ENCODE measurements at places on chromosomes 5 and 9.

DNA sequence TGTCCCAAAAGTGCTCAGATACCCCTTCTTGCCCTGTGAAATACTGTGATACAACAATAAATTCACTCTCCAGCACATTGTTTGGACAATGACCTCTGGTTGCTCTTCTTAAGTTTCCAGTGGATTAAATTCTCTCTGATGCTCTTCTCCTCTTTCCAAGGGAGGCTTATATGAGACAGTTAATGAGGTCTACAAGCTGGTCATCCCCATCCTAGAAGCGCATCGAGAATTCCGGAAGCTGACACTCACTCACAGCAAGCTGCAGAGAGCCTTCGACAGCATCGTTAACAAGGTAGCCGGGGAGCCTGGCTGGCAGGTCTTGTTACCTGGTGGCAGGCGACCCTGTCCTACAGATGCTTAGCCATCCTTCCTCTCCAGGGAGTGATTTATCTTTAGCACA is 226.5 kb downstream of the DOCK8 start:
- no peak for DNase-seq

DNA sequence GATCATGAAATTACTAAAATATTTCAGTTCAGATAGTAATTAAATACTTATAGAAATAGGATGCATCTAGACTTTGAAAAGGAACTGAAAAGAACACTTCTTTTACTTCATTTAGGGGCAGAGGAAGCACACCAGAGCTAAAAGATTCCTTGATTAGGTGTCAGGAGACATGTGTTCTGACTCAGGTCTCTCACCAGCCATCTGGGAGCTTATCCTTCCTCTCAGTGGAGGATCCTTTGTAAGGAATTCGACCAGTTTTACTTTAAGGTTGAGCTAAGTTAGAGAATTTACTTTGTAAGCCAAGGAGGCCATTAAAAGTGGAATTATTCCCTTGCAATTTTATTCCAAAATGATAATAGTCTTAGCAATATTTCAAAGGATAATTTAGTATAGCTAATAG is 16.7 kb downstream of the VCAN start:
- DNase-seq = no peak

DNA sequence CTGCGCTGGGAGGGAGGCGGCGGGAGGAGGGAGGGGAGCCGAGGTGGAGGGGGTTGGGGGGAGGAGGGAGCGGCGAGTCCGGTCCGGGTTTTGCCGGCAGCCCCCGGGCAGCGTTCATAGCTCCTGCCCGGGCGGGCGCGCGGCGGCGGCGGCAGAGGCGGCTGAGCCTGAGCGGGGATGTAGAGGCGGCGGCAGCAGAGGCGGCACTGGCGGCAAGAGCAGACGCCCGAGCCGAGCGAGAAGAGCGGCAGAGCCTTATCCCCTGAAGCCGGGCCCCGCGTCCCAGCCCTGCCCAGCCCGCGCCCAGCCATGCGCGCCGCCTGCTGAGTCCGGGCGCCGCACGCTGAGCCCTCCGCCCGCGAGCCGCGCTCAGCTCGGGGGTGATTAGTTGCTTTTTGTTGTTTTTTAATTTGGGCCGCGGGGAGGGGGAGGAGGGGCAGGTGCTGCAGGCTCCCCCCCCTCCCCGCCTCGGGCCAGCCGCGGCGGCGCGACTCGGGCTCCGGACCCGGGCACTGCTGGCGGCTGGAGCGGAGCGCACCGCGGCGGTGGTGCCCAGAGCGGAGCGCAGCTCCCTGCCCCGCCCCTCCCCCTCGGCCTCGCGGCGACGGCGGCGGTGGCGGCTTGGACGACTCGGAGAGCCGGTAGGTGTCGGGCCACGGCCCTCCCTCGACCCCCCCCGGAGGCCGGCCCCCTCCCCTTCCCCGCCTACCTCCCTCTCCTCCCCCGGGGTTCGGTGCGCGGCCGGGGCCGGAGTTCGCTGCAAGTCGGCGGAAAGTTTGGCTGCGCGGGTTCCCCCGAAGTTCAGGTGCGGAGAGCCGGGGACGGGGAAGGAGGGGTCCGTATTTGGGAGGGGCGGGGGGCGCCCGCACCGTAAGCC is at the start of gene CXXC5:
Gene CXXC5 (plus strand): TSS at position 145 of the 877 bp plus-strand sequence. CDS start 32,175 bp downstream, outside the sequence.
- peak; percentile 92 for DNase-seq

DNA sequence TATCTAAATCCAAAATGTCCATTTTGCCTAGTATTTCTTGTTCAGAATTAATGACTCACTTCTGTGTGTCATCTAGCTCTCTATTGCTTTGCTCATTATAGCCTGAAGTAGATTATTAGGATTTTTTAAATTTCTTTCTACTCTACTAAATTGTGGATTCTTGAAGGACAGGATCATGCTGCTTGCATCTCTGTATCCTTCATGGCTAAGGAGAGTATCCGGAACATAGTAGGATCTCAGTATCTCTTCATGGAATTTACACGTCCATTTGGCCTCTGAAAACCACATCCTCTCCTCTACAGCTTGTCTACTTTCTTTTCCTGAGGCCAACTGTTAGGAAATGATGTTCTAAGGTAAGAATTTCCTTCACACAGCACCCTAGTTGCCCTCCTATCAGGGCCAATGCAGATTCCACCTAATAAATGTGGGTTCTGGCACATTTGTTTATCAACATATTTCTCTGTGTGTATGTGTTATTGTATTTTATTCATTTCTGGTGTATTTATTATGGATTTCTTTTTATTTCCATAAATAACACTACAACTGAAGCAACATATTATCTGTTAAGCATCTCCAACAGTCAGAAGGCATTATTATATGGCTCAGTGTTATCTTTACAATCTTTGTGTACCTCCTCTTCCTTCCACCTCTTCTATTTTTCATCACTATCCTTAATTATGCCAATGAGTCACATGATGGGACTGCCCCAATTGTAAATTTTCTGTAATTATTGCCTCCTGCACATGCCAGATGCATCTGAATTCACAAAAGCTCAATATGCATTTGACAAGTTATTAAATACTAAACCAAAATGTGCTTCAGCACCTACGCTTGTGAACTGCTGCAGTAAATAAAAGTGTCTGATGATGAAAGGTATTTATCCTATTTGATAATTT is 557.8 kb upstream of the TLE4 start:
- DNase-seq = no peak

GRCh38 chr9:20002011-20002410 is 213.2 kb upstream of the SLC24A2 start:
- DNase-seq = no peak

GRCh38 chr9:15843316-15843715 is 290.5 kb downstream of the CCDC171 start:
- DNase-seq = no peak

GRCh38 chr9:14165376-14166035 is 148.4 kb downstream of the NFIB start:
- peak; percentile 7 for DNase-seq

GRCh38 chr9:134321531-134321930 is 4.7 kb upstream of the RXRA start:
- DNase-seq = no peak

DNA sequence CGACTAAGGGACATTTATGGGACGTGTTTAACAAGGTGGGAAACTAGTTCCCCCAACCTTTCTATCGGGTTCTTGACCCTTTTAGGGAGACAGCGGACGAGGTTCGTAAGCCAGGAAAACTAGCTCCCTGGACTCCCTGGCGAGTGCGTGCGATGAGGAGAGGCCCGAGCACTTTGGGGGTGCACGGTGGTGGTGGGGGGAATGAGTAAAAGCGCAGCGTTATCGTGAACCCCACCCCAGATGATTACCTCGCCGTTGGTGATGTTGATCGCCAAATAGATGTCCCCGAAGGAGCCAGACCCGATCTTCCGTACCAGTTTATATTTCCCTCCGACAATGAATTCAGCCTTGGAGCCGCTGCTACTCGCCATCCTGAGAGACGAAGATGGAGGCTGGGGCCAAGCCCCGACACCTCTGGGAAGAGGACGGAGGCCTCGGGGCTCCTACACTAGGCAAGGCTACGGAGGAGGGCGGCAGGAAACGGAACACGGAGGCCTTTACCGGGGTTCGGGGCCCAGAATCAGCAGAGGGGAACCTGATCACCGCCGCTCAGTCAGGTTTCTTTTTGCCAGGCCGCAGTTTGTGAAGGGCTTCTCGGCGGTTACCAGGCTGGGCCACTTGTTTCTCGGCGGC is 529 bp downstream of the CSNK1A1 start:
- DNase-seq = no peak

DNA sequence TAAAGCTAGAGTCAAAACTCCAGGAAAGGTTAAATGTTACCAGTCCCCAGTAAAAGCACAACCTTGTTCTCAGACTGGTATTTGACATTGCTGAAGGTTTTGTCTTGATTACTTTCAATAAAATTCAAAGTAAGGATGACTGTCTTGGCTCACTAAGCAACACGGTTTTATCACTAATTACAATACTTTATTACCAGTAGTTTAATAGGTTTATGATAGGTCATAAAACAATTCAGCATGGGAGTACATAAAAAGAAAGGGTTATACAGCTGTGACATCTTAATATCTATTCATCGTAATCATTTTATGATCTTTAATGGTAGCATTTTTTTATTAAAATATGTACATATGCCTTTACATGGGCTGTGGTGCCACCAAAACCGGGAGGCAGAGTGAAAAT is 370.7 kb upstream of the IRX2 start:
- DNase-seq = no peak

DNA sequence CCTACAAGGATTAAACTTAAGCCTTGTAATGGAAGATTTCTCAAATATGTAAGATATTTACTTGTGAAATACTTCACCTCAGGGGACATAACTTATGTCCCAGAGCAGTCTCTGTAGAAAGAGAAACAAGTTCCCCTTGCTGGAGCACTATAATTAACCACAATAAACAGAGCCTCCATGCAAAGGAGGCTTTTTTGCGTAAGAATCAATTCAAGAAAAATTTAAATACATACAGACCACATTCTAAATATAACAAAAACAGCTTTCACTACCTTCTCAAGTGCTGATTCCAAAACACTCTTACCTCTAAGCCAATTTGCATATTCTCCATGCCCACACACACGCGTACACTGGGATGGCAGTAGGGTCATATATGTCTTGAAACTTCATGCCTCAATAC is 30.7 kb upstream of the CCNB1 start:
- no peak for DNase-seq

All from myocyte (in vitro differentiated cells).